ENCODE measurements at places on chromosomes 4 and X. TPM values are rescaled to one million over a fixed set of nuclear protein-coding genes. Genes with fewer than 3 reads are reported as not detected.

- no peaks in the 10 kb centered on the region for H3K27me3 ChIP-seq
- no peaks in the 10 kb centered on the region for H3K4me1 ChIP-seq
- H3K27ac ChIP-seq, result no peak overlapping the region
These were observed 22.8 kb downstream of the STAP1 start for GRCh38 chr4:67581208-67581857.

- H3K36me3 ChIP-seq, result peaks cover 13% of the 10 kb centered on the region
- no peak for DNase-seq
These were observed 128.1 kb downstream of the KDM6A start for GRCh38 chrX:45001048-45001447.

GRCh38 chr4:132101526-132101925 lies 1047.6 kb upstream of the PCDH10 start:
- H3K36me3 ChIP-seq, result peaks cover 23% of the 10 kb centered on the region
- H3K27me3 ChIP-seq, result no peaks in the 10 kb centered on the region
- no peak overlapping the region for H3K27ac ChIP-seq
- no peaks in the 10 kb centered on the region for H3K4me1 ChIP-seq

- H3K36me3 ChIP-seq, result peaks cover 2% of the 10 kb centered on the region
- H3K27ac ChIP-seq, result no peak overlapping the region
- H3K27me3 ChIP-seq, result no peaks in the 10 kb centered on the region
These were observed 138.9 kb upstream of the TRAM1L1 start for GRCh38 chr4:117224256-117224655.

DNA sequence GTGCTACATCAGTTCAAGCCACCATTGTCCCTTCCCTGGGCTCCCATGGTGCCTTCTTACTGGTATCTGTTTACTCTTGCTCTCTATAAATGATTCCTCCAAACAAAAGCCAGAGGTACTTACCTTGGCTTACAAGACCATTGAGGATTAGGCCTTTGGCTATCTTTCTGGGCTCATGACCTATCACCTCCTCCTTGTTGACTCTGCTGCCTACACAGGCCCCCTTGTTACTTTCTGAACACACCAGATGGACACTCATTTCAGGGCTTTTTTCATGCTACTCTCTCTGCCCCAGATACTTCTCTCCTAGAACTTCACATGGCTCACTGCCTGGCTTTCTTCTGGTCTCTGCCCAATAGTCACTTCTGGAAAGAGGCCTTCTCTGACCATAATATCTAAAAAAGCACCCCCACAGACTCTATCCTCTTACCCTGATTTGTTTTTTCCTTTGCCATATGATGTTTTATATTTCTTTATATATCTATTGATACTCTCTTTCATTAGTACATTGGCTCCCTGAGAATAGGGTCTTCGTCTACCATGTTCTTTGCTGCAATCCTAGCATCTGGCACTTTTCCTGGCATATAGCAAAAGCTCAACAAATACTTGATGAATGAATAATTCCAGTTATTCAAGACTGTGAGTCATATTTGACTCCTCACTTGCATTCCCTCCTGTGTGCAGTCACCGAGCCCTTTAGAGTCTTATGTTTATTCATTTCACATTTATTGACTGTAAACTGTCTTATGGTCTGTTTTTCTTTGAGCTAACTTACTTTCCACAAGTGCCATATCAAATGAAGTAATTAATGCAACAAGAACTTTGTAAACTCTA lies 27.1 kb upstream of the TAPT1 start:
- no peak for DNase-seq
- peaks cover 10% of the 10 kb centered on the region for H3K36me3 ChIP-seq
- H3K4me1 ChIP-seq, result no peaks in the 10 kb centered on the region
- no peaks in the 10 kb centered on the region for H3K27me3 ChIP-seq

- no peak overlapping the region for H3K27ac ChIP-seq
- no peaks in the 10 kb centered on the region for H3K4me1 ChIP-seq
- H3K27me3 ChIP-seq, result no peaks in the 10 kb centered on the region
- no peak overlapping the region for H3K4me3 ChIP-seq
- DNase-seq, result no peak
- no peaks in the 10 kb centered on the region for H3K36me3 ChIP-seq
These were observed 64.2 kb downstream of the PACRGL start for GRCh38 chr4:20764366-20764992.

DNA sequence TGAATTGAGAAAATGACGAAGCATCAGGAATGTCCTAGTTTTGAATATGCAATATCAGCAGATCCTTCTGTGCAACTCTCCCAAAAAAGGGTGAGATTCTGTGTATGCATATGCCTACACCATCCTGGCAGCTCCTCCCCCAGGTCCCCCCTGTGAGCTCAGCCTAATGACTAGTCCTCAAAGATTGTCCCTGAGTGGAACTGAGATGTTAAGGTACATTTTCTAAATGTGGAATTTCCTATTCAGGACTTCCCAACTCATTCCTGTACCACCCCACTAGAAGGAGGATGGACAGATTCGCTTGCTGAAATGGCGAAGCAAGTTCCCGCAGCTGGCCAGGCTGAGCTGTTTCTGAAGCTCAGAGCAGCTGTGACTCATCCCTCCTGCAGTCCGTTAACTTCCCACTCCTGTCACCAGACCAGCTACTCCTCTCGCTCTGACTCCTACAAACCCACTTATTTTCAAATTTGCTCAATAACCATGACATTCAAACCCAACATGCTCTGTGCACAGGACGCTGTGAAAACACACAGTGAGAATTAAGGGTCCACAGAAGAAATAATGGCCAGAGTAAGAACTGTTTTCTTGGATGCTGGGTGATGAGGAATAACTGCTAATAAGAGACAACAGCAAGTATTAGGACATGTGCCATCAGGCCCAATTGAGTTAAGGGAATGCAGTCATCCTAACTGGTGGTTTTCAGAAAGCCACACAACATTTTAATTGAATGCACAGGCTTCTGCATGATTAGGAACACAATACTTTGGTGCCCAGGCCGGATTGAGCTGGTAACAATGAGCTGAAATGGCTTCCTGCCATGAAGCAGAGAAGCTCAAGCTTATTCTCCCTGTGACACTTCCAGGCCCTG lies 40.0 kb upstream of the IRF2 start:
- H3K27me3 ChIP-seq, result no peaks in the 10 kb centered on the region
- no peaks in the 10 kb centered on the region for H3K4me1 ChIP-seq

GRCh38 chrX:119647089-119647488 lies 40.9 kb upstream of the NKRF start:
- no peak overlapping the region for H3K4me3 ChIP-seq
- peaks cover 19% of the 10 kb centered on the region for H3K36me3 ChIP-seq
- DNase-seq, result no peak

Gene NLGN3
- total RNA-seq, result 3.5 TPM

Gene RPGR
- total RNA-seq, result 5.9 TPM

Gene POU3F4
- 0.20 TPM for total RNA-seq

Gene CT83
- total RNA-seq, result not detected

Gene S100G
- total RNA-seq, result not detected
